Pancreas (tissue), 10 donors: ENCODE measurements at places on chromosomes 16 and 17. TPM values are rescaled to one million over a fixed set of nuclear protein-coding genes. Genes with fewer than 3 reads are reported as not detected.

- H3K4me1 ChIP-seq, result no peaks in the 10 kb centered on the region
- no peaks in the 10 kb centered on the region for H3K27me3 ChIP-seq
- no peak overlapping the region for H3K27ac ChIP-seq
- no peaks in the 10 kb centered on the region for H3K36me3 ChIP-seq
Measured at GRCh38 chr16:11123666-11124065, 132.3 kb downstream of the SOCS1 start.

GRCh38 chr17:81586096-81586495 is 33.9 kb upstream of the FAAP100 start:
- H3K36me3 ChIP-seq, result peaks cover 20% of the 10 kb centered on the region
- no peaks in the 10 kb centered on the region for H3K27me3 ChIP-seq
- no peaks in the 10 kb centered on the region for H3K4me1 ChIP-seq
- DNase-seq, result no peak
- H3K4me3 ChIP-seq, result no peak overlapping the region

GRCh38 chr17:82300707-82301270 is 16.6 kb downstream of the CD7 start:
- H3K4me3 ChIP-seq, result no peak overlapping the region
- peaks cover 16% of the 10 kb centered on the region for H3K4me1 ChIP-seq
- H3K27me3 ChIP-seq, result no peaks in the 10 kb centered on the region
- peak; percentile 63 for DNase-seq

CSNK2A2 gene
- polyA plus RNA-seq, result 19.3 TPM

DNA sequence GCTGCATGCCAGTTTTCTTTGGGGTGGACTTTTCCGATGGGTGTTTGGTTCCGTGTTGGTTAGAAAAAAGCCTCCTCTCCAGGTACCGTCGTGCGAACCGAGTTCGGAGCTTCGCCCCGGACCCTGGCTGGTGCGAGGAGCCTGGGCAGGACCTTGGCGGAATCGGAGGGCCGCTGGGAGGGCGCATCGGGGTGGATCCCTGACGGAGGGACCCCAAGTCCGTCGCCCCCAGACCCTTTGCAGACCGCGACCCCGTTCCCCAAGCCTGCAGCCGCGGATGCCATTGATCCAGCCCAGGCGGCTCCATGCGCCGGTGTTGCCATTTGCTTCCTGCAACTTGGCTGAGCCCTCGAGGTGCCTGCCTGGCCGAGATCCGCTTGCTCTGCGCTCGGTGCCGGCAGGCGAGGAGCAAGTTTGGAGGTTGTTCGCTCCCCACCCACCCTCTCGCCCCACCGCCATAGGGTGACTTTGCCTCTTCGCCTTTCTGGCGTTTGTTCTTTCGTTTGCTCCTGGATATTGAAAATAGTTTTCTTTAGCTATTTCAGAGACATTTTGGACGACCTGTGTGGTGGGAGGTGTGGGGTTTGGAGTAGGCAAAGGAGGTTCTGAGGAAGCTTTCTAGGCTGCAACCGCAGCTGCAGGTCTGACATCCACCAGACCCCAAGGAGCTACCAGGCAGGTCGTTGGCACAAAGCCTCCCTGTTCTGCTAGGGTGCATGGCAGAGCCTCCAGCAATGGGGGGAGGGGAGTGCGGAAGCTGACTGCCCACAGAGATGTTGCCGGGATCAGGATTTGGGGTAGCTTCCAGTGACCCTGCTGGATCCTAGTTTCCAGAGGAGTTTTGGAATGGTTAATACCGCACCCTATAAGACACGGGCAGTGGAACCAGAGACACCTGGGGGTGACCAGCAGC is 58.2 kb downstream of the RAP1GAP2 start:
- DNase-seq, result peak; percentile 85
- H3K4me1 ChIP-seq, result no peaks in the 10 kb centered on the region
- H3K36me3 ChIP-seq, result no peaks in the 10 kb centered on the region
- H3K4me3 ChIP-seq, result peak overlapping the region; percentile 63
- peak overlapping the region; percentile 75 for H3K27ac ChIP-seq
- no peaks in the 10 kb centered on the region for H3K27me3 ChIP-seq
